ENCODE measurements at places on chromosomes 2 and 18.

- peak; percentile 28 for DNase-seq
Observed at GRCh38 chr2:112151701-112152440, 13.7 kb downstream of the FBLN7 start.

- DNase-seq: no peak
Observed at GRCh38 chr2:17803497-17803896, 12.8 kb upstream of the MSGN1 start.

GRCh38 chr2:45836316-45836715 lies 184.8 kb downstream of the PRKCE start:
- DNase-seq: no peak

DNA sequence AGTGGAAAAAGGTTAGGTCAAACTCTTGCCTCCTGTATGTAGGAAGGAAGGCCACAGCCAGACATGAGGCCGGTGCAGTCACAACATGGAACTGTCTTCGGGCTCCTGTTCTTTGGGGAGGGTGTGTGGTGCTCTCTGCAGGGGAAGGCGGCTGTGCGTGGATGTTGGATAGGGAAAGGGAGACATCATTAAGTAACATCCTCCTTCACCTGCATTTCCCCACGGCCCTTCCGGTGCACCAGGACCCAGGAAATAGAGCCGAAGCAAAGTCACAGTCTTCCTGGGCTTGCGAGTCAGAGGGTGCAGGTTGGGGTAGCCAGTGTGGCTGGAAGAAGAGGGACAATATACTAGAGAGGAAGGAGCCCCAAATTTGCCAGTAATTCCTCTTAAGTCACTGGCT lies 78.9 kb upstream of the SMAD7 start:
- DNase-seq: no peak

- DNase-seq: no peak
Observed at GRCh38 chr2:120894966-120895365, 159.3 kb downstream of the GLI2 start.

DNA sequence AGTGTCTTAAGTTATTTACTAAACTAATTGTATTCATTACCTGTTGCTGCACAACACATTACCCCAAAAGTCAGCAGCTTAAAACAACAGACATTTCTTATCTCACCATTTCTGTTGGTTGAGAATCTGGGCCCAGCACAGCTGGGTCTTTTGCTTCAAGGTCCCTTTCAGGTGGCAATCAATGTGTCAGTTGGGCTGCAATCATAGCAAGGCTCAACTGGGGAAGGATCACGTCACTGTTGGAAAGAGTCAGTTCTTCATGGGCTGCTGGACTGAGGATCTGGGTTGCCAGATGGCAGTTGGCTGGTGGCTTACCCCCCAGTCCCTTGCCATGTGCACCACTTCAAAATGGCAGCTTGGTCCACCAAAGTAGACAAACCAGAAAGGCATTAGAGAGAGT lies 261.2 kb downstream of the SUCLG1 start:
- no peak for DNase-seq

- no peak for DNase-seq
Observed at GRCh38 chr18:65876310-65876709, 125.5 kb downstream of the CDH7 start.

GRCh38 chr2:223868005-223868404 lies 30.6 kb upstream of the AP1S3 start:
- no peak for DNase-seq

GRCh38 chr2:237244976-237245646 lies 159.4 kb downstream of the COPS8 start:
- DNase-seq: no peak

- DNase-seq: no peak
Observed at GRCh38 chr2:37786191-37786698, 114.8 kb upstream of the CDC42EP3 start.

DNA sequence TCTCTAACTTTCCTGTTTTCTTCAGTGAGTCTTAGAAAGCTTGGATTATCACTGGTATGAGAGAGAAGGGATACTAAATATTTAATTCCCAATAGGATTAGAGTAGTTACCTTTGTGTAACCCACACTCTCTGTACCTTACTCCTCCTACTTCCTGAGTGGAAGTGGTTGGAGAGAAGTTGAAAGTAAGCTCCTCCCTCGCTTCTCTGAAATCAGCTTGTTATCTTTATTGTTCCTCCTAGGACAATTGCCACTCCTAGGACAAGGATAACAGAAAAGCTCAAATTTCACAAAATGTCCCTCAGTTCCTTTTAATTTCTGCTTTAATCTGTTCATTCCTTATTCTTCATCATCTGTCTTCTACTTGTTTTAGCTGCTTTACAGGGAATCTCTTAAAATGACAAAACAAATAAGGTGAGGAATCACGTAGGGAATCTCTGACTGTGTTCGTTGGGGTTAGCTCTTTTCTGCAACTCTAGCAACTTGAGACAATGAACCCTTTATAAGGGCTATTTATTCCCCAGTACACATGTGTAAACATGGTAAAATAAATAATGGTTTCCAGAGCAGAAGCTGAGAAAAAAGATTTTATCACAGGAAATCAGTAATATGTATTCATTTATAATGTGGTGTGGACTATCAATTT lies 8.6 kb downstream of the ITPRID2 start:
- DNase-seq: no peak

- no peak for DNase-seq
Observed at GRCh38 chr2:156177654-156178053, 154.9 kb downstream of the NR4A2 start.

- no peak for DNase-seq
Observed at GRCh38 chr18:27142891-27143290, 42.2 kb downstream of the CHST9 start.
